ENCODE measurements at places on chromosomes 11 and 22.

- DNase-seq, result no peak
Observed at GRCh38 chr11:60431251-60431650, 1.9 kb downstream of the MS4A5 start.

GRCh38 chr22:36385491-36386350 lies 2.0 kb downstream of the MYH9 start:
- peak; percentile 58 for DNase-seq

GRCh38 chr11:65583589-65583988 lies 7.7 kb downstream of the EHBP1L1 start:
- no peak for DNase-seq

GRCh38 chr11:8098879-8099278 lies 17.9 kb downstream of the TUB start:
- no peak for DNase-seq

DNA sequence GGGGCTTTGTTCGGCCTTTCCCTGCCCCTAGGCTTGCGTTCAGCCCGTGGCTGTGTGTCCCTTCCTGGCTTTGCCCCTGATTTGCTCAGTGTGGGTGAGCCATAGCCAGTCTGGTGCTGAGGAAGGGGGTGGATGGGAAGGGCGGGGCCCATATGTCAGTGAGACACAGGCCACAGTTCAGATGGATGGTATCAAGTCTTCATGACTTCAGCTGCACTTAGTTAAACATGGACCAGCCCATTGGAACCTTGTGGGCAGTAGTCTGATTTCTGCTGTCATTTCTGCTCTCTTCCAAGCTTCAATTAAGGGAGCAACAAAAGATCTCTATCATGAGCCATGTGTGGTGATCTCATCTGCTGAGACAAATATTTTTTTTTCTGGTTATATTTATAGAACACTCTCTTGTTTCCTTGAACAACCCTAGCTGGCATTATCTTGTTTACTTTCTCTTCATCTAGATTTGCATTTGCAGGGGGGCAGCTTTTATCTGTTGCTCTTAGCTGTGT lies 21.6 kb upstream of the PEX26 start:
- DNase-seq, result peak; percentile 51

GRCh38 chr11:35318977-35319925 lies 100.1 kb downstream of the SLC1A2 start:
- DNase-seq, result no peak

DNA sequence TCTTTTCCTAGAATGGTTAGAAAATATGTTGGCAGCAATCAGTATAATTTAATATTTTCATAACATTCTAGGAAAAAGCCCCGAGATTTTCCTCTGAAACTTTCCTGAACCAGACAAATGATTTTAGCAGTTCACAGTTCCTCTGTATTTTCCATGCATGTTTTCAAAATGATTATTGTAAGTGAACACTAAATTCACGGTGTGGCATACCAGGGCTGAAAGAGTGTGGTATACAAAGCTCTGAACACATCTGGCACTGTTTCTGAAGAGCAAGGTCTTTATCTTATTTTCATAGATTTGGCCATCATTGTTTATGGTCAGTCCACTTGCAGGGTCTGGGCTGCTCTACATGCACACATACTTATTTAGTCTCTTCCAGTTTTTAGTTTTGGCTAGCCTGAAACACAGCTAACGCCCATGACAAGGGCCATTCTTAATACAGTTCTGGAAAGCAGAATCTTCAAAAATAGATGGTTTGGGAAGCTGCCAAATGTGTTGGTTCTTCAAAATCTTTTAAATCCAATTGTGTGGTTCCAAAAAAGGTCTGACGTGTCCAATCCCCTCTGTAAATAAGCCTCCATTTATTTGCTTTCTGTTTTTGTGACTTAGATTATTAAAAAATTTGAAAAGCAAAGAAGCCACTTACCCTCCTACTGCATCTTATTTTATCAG lies 7.9 kb upstream of the GAB2 start:
- no peak for DNase-seq

GRCh38 chr11:111765320-111765983 lies 737 bp downstream of the PPP2R1B start:
- DNase-seq, result no peak

DNA sequence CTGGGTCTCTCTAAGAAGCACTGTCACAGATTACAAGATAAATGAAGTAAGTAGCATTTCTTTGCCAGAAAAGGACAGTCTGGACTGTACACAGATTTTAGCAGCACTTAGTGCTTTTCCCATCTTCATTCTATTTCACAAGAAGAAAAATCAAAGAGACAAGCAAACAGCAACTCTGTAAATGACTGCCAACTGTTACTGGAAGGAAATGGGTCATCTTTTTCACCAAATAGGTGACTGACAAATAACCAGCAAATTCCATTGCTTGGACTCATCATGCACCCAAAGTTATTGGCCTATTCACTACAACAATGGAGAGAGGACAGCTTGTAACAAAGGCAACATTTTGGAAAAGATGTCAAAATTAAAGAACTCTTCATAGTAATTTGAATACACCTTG lies 28.9 kb upstream of the CARD18 start:
- DNase-seq, result no peak

DNA sequence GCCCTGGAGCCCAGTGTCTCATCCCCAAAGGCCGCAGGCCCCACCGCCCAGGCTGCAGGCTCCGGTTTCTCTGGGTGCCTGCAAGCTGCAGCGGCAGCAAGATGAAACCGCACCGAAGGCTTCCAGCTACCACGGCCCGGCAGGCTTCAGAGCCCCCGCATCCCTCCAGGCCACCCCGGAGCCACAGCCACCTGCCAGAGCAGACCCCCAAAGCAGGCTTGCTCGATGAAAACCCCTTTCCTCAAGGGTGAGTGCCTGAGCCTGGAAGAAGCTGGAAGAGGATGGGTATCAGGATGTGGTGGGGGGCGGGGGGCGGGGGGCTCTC lies 24.5 kb upstream of the GNB1L start:
- DNase-seq, result no peak

GRCh38 chr22:29877620-29878019 lies 5.4 kb upstream of the MTMR3 start:
- no peak for DNase-seq

DNA sequence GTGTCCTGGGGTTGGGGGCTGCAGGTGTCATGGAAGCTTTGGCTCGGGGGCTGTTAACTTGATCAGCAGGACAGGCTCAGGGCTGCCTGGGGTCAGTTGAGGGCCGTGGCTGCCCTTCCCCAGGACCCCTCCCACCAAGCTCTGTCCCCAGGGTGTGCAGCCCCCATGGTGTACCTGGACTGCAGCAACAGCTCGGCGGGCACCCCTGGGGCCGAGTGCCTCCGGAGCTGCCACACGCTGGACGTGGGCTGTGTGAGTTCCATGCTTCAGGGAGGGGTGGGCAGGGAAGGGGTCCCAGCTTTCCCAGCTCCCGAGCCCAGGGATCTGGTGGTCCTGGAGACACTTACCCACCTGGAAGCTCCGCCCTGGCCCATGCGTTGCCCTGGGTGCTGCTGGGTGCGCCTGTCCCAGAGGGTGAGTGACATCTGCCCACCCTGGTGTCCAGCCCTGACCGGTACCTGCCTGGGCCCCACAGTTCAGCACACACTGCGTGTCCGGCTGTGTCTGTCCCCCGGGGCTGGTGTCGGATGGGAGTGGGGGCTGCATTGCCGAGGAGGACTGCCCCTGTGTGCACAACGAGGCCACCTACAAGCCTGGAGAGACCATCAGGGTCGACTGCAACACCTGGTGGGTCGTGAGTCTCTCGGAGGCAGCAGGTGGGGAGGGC lies 11.3 kb downstream of the MUC5B start:
- DNase-seq, result no peak

GRCh38 chr22:46000081-46001027 lies 23.4 kb upstream of the WNT7B start:
- DNase-seq, result no peak

GRCh38 chr11:64084146-64084950 lies 48.6 kb downstream of the FLRT1 start:
- no peak for DNase-seq

DNA sequence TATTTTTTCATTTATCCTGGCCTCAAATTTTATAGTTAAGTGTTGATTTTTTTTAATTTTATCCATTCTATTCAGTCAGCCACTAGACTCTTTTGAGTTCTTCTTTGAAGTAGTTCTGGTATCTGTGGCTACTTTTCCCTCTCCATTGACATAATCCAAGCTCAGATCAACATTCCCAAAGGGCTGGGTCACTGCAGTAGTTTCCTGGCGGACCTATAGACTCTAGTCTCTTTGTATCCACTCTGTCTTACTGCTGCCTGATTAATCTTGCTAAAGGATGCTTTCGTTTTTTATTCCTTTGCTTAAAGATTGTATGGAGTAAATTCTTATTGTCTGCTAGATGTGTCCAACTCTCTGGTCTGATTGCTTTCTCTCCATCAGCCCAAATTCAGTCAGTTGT lies 87.6 kb downstream of the UVRAG start:
- no peak for DNase-seq

- DNase-seq, result no peak
Observed at GRCh38 chr11:17954395-17955252, 58.2 kb downstream of the SERGEF start.
